ENCODE measurements at places on chromosomes 1 and 21.

GRCh38 chr1:212060632-212061472 lies 25.3 kb downstream of the DTL start:
- DNase-seq: no peak

- no peak for DNase-seq
Measured at GRCh38 chr1:208628022-208628914, 384.1 kb upstream of the PLXNA2 start.

DNA sequence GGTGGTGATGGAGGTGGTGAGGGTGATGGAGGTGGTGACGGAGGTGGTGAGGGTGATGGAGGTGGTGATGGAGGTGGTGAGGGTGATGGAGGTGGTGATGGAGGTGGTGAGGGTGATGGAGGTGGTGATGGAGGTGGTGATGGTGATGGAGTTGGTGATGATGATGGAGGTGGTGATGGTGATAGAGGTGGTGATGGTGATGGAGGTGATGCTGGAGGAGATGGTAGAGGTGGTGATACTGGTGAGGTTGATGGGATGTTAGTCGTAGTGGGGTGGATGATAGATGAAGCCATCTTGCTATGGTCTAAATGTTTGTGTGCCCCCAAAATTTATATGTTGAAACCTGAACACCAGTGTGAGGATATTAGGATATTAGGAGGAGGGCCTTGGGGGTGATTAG lies 25.3 kb upstream of the IFNLR1 start:
- no peak for DNase-seq

- no peak for DNase-seq
Measured at GRCh38 chr1:17465228-17465627, 25.8 kb upstream of the RCC2 start.

DNA sequence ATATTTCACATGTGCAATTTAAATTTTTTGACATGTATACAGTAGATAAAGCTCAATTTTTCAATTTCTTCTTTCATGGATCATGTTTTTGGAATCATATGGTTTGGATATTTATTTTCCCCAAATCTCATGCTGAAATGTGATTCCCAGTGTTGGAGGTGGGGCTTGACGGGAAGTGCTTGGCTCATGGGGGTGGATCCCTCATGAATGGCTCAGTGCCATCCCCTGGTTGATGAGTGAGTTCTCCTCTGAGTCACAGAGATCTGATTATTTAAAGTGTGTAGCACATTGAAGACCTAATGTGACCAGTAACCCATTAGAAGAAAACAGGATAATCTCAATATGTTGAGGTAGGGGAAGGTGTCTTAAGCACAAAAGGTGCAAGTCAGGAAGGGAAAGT lies 9.1 kb upstream of the IFI16 start:
- DNase-seq: peak; percentile 92

DNA sequence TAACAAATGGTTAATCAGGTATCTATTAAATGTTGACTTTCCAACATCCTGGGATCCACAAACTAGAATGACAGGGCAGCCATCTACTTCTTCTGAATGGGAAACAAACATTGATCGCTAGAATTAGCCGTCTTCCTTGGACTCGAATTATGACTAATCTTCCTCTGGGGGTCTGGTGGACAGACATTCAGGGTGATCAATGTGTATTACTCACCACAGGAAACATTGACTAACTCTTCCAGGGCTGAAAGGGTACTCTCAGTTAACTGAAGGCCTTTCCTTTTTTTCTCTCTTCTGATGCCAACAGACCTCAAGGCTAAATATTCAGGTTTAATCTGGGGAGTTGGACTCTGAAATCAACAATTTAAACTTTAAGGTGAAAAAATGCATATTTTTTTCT lies 9.5 kb downstream of the NOL9 start:
- DNase-seq: peak; percentile 43

DNA sequence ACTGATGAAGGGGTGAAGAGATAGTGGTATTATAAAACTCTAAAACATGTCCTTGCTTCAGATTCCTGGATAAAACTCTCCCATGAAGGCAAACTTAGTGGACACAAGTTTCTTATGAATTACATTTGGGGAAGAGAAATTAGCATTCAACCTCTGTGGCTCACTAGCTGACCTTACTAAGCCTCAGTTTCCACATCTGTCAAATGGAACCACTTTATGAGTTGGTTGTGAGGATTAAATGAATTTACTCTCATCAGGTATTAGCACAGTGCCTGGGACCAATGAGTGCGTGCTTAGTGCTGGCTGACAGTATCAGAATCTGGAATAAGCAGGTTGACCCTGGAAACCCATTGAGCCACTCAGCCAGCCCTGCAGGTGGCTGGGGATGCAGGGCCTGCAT lies 2.6 kb downstream of the CACNA1S start:
- no peak for DNase-seq

GRCh38 chr1:109048335-109048734 lies 6.4 kb upstream of the WDR47 start:
- DNase-seq: no peak

- DNase-seq: no peak
Measured at GRCh38 chr1:220219136-220219442, 53.2 kb downstream of the RAB3GAP2 start.
